ENCODE measurements at places on chromosomes 2 and 18.
A peak's percentile ranks its signal among the peaks of the same experiment; 100 is the strongest.

- no peaks in the 10 kb centered on the region for H3K4me1 ChIP-seq
- no peak overlapping the region for H3K4me3 ChIP-seq
- H3K27ac ChIP-seq = no peak overlapping the region
- no peaks in the 10 kb centered on the region for H3K36me3 ChIP-seq
- no peaks in the 10 kb centered on the region for H3K27me3 ChIP-seq
- no peak for DNase-seq
These were observed 84.4 kb upstream of the DYNAP start for GRCh38 chr18:54506516-54507261.

- peak within 1 kb of the TSS; percentile 59 for H3K4me3 ChIP-seq
- no peaks in the 10 kb centered on the region for H3K36me3 ChIP-seq
- H3K4me1 ChIP-seq = no peaks in the 10 kb centered on the region
- H3K27me3 ChIP-seq = peaks cover 36% of the 10 kb centered on the region
- DNase-seq = peak; percentile 47
These were observed at the start of gene MERTK for GRCh38 chr2:111897924-111898702. TSS of gene MERTK (plus strand) at chr2:111898607. CDS start at chr2:111898736, 129 bp downstream.

GRCh38 chr18:9724797-9725585 is 16.9 kb downstream of the RAB31 start:
- H3K4me3 ChIP-seq = no peak overlapping the region
- no peak for DNase-seq
- peaks cover 12% of the 10 kb centered on the region for H3K27me3 ChIP-seq
- no peaks in the 10 kb centered on the region for H3K36me3 ChIP-seq

GRCh38 chr2:36800381-36800780 is 103.9 kb downstream of the VIT start:
- no peaks in the 10 kb centered on the region for H3K36me3 ChIP-seq
- H3K27me3 ChIP-seq = no peaks in the 10 kb centered on the region
- DNase-seq = peak; percentile 30
- peaks cover 58% of the 10 kb centered on the region for H3K4me1 ChIP-seq
- peak overlapping the region; percentile 51 for H3K27ac ChIP-seq
- H3K4me3 ChIP-seq = no peak overlapping the region

DNA sequence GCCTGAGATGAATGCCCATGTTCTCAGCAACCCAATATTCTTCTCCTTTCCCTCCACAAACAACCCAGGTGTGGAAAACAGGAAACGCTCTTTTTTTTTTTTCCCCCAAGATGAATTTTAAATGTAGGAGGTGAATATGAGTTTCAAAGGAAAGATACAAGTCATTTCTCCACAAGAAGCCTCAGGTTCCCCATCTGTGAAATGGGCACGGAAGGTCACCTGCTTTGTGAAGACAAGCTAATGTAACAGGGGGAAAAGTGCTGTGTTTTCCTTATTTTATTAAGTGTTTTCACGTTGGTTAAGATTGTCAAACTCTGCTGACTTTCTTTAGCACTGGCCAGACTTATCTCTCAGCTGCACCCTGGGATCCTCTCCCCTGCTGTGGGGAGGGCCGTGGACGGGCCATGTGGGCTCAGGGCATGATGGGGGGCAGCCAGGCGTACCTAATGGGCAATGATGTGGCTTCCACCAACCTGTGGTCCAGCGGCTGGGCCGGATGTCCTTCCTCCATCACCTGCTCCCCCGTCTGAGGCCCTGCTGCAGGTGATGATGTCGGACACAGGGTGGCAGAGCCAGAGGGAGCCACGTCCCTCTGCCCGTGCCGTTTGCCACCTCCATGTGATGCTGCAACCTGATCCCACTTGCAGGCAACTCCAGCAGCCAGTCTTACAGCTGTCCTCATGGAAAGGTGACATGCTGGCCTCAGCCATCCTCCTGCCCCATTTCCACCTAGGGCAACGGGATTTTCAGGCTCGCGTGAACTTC is 130.0 kb upstream of the PXDN start:
- H3K27ac ChIP-seq = no peak overlapping the region
- H3K4me3 ChIP-seq = no peak overlapping the region
- H3K4me1 ChIP-seq = no peaks in the 10 kb centered on the region

DNA sequence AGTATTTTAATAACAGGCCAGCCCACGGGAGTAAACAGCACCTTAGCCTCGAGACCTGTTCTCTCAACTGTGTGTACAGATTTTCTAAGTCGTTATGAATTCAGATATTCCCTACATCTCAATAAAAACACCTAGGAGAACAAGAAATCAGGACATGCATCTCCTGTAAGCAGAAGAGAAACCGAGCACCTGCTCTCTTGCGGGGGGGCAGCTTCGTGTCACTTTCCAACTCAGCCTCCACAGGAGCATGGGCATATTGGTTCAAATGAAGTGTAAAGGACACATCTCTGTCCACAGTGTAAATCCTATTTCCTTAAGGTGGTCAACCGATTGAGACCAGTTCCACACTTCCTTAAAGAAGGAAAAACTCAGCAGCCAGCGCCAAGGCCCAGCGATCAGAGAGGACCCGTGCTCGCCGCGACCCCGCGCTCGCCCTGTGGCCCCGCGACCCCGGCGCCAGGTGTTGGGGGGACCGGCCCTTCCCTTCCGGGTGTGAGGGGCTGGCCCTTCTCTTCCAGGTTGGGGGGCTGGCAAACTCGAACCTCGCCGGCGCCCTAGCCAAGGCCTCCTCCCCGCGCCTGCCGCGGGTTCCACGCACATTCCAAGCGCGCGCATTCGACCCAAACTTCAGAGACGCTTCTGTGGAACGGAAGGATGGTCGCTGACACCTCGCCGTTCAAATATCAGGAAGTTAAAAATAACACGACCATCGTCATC is 652 bp downstream of the SH3YL1 start:
- H3K27ac ChIP-seq = peak overlapping the region; percentile 54
- peaks cover 4% of the 10 kb centered on the region for H3K36me3 ChIP-seq
- peaks cover 24% of the 10 kb centered on the region for H3K4me1 ChIP-seq
- no peak for DNase-seq
- H3K4me3 ChIP-seq = peak overlapping the region; percentile 92

DNA sequence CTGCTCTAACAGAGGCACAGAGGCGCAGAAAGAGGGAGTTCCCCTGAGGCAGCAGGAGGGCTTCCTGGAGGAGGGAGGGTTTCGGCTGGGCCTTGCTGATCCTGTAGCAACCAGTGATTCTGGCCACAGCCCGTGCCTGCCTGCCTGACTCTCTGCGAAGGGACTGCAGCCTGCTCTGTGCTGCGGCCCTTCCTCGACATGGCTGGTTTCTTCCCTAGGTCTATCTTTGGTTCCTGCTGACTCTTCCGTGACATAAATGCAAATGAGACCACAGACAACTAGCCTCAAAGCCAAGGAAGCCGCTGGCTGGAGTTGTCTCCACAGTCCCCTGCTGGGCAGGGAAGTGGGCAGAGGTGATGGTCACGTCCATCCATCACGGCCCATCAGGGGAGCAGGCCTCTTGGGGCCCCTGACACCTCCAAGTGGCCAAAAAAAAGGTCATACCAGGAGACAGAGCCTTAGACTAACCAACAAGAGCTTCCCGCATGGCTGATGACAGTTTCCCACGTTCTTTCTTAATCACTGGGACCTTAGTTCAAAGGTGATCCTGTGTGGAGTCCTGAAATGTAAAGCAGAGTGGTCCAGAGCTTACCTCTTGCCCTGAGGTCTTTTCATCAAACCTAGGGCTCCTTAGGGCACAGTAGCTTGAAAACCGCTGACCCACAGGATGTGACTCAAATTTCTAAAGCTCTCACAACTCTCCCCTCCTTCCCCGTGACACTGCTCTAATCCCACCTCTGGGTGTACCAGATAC is 55.3 kb downstream of the HS1BP3 start:
- H3K36me3 ChIP-seq = no peaks in the 10 kb centered on the region
- peaks cover 7% of the 10 kb centered on the region for H3K4me1 ChIP-seq
- no peaks in the 10 kb centered on the region for H3K27me3 ChIP-seq
- DNase-seq = no peak
- no peak overlapping the region for H3K27ac ChIP-seq

- H3K4me1 ChIP-seq = no peaks in the 10 kb centered on the region
- H3K4me3 ChIP-seq = no peak overlapping the region
- H3K36me3 ChIP-seq = no peaks in the 10 kb centered on the region
- H3K27ac ChIP-seq = no peak overlapping the region
These were observed 41.7 kb upstream of the ELOA2 start for GRCh38 chr18:47077111-47077510.

- no peaks in the 10 kb centered on the region for H3K4me1 ChIP-seq
- no peaks in the 10 kb centered on the region for H3K27me3 ChIP-seq
- H3K4me3 ChIP-seq = no peak overlapping the region
- DNase-seq = no peak
- H3K36me3 ChIP-seq = no peaks in the 10 kb centered on the region
These were observed 1229.0 kb upstream of the ZEB2 start for GRCh38 chr2:145748927-145749326.

- no peaks in the 10 kb centered on the region for H3K36me3 ChIP-seq
- DNase-seq = no peak
- no peak overlapping the region for H3K27ac ChIP-seq
- no peaks in the 10 kb centered on the region for H3K27me3 ChIP-seq
- H3K4me1 ChIP-seq = no peaks in the 10 kb centered on the region
- H3K4me3 ChIP-seq = no peak overlapping the region
These were observed 53.1 kb upstream of the TMEM87B start for GRCh38 chr2:112001942-112002341.
